Ureter (tissue), 1 donor: ENCODE measurements at places on chromosomes 4 and X.

DNA sequence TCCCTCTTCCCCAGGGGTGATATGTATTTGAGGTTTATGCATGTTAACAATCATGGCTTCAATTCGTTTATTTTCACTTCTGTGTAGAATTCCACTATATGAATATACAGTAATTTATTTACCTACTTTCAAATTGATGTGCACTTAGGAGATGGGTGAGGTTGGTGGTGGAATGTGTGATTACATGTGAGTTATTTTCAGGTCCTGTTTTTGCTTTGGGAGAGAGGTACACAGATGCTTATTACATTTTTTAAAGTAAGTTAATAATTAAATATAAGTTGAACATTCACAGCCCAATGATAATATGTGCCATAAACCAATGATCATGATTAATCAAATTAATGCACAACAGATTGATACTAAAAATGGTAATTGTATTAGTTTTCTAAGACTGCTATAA lies 79.5 kb downstream of the SPRY1 start:
- DNase-seq: no peak

DNA sequence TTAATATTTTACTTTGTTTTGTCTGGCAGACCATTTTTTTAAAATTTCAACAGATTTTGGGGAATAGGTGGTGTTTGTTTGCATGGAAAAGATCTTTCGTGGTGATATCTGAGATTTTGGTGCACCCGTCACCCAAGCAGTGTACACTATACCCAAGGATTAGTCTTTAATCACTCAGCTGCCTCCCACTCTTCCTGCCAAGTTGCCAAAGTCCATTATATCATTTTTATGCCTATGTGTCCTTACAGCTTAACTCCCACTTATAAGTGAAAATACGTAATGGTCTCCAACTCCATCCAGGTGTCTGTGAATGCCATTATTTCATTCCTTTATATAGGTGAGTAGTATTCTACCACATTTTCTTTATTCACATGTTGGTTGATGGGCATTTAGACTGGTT lies 281.7 kb upstream of the GK2 start:
- DNase-seq: no peak

- DNase-seq: no peak
These were observed 64.5 kb downstream of the DRD5 start for GRCh38 chr4:9845791-9846493.

GRCh38 chr4:4425119-4425690 lies 38.3 kb downstream of the NSG1 start:
- DNase-seq: no peak

DNA sequence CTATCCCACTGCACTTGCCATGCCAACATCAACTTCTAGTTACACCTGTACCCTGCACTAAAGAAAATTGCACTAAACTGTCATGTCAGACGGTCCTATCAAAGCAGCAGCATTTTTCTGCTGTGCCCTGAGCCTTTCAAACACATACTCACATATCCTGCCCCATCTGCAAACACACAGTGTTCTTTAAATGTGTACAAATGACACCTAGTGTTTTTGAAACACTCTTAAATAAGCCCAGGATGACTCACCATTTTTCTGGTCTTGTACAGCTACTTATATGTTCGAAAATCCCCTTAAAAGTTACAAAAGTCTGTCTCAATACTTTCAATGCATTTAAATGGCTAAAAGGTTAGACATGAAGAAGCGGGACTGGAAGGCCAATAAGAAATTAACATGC lies 346.7 kb upstream of the PPARGC1A start:
- no peak for DNase-seq

DNA sequence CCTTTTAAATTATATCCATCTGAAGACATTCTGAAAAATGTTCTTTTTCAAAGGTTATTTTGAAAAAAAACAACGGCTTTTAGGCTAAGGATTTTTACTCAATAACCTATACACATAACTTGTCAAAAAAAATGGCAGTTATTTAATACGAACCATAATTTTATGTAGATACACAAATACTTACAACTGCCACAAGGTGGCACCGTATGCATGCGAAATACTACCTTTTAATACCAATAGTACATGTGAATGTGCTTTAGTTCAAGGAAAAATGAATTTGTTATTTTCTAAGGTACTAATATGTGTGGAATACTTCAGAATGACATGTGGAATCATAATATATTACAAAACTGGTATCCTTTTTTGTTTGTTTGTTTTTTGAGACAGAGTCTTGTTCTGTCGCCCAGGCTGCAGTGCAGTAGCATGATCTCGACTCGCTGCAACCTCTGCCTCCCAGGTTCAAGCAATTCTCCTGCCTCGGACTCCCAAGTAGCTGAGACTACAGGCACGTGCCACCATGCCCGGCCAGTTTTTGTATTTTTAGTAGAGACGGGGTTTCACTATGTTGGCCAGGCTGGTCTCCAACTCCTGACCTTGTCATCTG lies 4.6 kb upstream of the MAD2L1 start:
- DNase-seq: no peak

DNA sequence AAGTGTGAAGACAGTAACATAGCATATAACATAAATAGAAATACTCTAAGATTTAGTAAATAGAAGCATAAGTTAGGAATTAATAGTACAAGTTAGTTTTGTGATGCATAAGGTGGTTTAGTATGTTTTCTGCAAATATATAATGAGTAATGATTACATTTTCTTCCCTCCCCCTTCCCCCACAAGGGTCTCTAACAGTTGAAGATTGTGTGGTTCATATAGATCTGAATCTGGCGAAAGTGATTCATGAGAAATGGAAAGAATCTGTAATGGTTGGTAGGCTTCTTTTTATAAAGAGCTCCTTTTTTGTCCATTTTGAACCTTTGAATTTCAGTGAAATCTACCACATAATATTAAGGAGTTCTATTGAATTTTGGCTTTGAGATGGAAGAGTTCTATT lies 66.3 kb downstream of the N4BP2 start:
- no peak for DNase-seq

- no peak for DNase-seq
These were observed 722.1 kb downstream of the PCDH7 start for GRCh38 chr4:31442236-31442635.

DNA sequence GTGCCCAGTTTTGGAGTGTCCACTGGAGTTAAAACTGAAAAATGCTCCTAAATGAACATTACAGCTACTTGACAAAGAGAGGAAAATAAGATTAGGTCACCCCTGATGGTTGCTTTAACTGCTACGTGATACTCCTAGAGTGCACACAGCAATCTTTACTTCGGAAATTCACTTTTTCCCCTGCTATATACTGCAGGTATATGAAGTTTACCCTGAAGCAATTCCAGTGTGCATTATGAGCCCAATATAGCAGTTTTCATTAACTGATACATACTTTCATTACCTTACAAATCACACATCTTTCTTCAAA lies 773 bp upstream of the ZNF827 start:
- DNase-seq: no peak
